Cardiac ventricle fibroblast (primary cell): ENCODE measurements at places on chromosomes 13 and 19. TPM values are rescaled to one million over a fixed set of nuclear protein-coding genes. Genes with fewer than 3 reads are reported as not detected.

The CEACAM4 gene
- not detected in 2 replicates for total RNA-seq

The CEACAM6 gene
- total RNA-seq, result not detected in 2 replicates

The PSG6 gene
- not detected in 2 replicates for total RNA-seq

The CYP4F22 gene
- total RNA-seq, result not detected in 2 replicates

The BRCA2 gene
- total RNA-seq, result 0.50 and 1.8 TPM in 2 replicates

The NLRP5 gene
- total RNA-seq, result not detected in 2 replicates

The RCBTB1 gene
- 9.4 and 9.9 TPM in 2 replicates for total RNA-seq

The TSEN34 gene
- 114 and 134 TPM in 2 replicates for total RNA-seq

The ZNF491 gene
- 0.31 and 0.78 TPM in 2 replicates for total RNA-seq

The ATCAY gene
- total RNA-seq, result not detected in 2 replicates

The CACNG6 gene
- total RNA-seq, result 0.68 and 1.8 TPM in 2 replicates

The SMAD9 gene
- 7.1 and 7.8 TPM in 2 replicates for total RNA-seq

The SIGLEC8 gene
- total RNA-seq, result not detected in 2 replicates

The ZNF155 gene
- 2.8 and 3.6 TPM in 2 replicates for total RNA-seq

The DNAAF3 gene
- 0.34 TPM in 1 of 2 replicates, not detected in the other for total RNA-seq

The NLRP4 gene
- total RNA-seq, result not detected in 2 replicates

The LILRB3 gene
- total RNA-seq, result not detected in 2 replicates

The CGB2 gene
- total RNA-seq, result not detected in 2 replicates

The CYP2F1 gene
- total RNA-seq, result not detected in 2 replicates

The ELSPBP1 gene
- total RNA-seq, result not detected in 2 replicates

The CRLF1 gene
- total RNA-seq, result 80.8 and 105 TPM in 2 replicates

The PSG11 gene
- total RNA-seq, result not detected in 2 replicates

The ZNF575 gene
- total RNA-seq, result 0.15 and 0.25 TPM in 2 replicates

The KIR2DL3 gene
- total RNA-seq, result not detected in 2 replicates

The ERICH6B gene
- not detected in 2 replicates for total RNA-seq

The ZNF20 gene
- 0.88 and 3.1 TPM in 2 replicates for total RNA-seq

The GARIN5A gene
- total RNA-seq, result 0.44 and 1.7 TPM in 2 replicates

The LHB gene
- not detected in 2 replicates for total RNA-seq

The ZNF570 gene
- 6.1 TPM in 2 replicates for total RNA-seq

The LILRA2 gene
- total RNA-seq, result not detected in 2 replicates

The TEX101 gene
- total RNA-seq, result not detected in 2 replicates

The LRRC25 gene
- total RNA-seq, result not detected in 2 replicates

The LAIR1 gene
- not detected in 2 replicates for total RNA-seq

The TMEM86B gene
- 0.44 and 0.73 TPM in 2 replicates for total RNA-seq

The RAB3A gene
- total RNA-seq, result 0.44 and 1.9 TPM in 2 replicates

The RUBCNL gene
- 0.12 and 0.64 TPM in 2 replicates for total RNA-seq

The UPK1A gene
- total RNA-seq, result 0.24 TPM in 1 of 2 replicates, not detected in the other

The USHBP1 gene
- 0.25 and 0.44 TPM in 2 replicates for total RNA-seq

The KIR2DL1 gene
- not detected in 2 replicates for total RNA-seq

The EXOC3L2 gene
- not detected in 2 replicates for total RNA-seq

The KLK2 gene
- not detected in 2 replicates for total RNA-seq

The ZNF471 gene
- 6.0 and 10.0 TPM in 2 replicates for total RNA-seq

The DACH1 gene
- 0.12 and 0.39 TPM in 2 replicates for total RNA-seq

The ZNF429 gene
- total RNA-seq, result 4.0 and 7.1 TPM in 2 replicates
